ENCODE measurements at places on chromosomes 4 and X.

DNA sequence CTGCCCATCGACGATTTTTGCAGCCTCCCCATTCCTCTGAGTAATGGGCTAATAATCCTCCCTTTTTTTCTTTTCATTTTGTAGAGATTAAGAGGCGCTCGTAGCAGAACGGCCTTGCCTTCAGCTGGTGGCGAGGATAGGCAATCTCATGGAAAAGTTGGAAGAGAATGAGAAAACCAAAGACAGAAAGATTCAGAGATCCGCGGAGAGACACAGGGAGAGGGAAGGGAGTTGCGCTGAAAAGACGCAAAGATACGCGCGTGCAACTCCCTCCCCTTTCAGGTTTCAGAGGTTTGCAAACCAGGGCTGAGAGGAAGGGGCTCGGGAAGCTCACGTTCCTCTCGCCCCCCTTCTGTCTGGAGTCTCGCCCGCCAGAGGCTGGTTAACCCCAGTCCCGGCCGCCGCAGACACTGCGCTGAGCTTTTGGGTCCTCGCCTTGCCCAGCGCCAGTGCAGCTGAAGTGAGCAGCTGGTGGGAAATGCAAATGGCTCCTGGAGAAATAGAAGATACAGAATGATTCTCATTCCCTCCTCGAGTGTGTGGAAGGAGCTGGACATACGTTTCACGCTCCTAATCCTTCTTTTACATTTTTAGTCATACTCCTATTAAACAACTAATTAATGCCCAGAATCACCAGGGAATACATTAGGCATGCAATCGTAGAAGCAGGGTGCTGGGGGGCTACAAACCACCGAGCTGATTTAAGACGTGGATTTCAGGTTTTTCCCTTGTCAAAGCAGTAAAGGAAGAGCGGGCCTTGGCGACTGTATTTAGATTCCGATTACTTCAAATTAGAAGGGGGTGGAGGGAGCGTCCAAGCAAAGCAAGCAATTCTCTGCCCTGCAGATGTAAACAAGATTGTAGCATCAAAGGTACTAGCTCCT is 16.6 kb upstream of the PITX2 start:
- DNase-seq: no peak

GRCh38 chrX:22538580-22538979 is 265.9 kb downstream of the CBLL2 start:
- DNase-seq: peak; percentile 34

DNA sequence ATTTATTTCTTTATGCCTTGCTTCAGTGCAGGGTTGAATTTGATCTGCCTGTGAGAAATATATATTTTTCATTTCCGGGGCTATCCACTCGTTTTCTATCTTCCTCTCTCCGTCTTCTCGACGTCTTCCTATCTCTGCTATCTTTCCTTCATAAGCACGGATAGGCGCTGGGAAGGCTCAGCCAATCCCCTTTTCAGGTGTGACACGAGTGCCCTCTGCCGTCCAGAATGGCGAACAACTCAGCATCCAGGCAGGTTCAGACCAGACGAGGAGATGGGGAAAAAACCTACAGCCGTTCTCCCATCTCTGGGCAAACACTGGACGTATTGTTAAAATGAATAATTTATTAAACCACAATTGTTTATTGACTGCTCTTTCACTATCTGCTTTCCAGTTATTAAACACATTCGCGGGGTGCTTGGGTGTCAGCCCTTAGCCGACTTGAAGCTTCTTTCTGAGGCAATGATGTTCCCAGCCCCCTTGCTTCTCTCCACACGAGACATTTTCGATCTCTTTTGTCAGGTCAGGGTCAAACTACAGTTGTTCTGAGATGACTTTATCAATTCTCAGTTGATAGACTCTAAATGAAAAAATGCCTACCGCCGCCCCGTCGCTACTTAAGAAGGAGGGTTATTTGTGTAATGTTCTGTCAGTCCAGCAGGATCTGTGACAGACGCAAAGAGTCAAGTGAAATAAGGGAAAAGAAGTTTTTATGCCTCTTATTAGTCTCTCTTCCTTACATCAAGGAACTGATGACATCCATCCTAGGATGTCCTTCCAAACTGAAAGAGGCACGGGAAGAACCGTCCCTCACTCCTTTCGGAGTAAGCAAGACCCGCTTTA is 96.3 kb upstream of the NOCT start:
- DNase-seq: peak; percentile 80

DNA sequence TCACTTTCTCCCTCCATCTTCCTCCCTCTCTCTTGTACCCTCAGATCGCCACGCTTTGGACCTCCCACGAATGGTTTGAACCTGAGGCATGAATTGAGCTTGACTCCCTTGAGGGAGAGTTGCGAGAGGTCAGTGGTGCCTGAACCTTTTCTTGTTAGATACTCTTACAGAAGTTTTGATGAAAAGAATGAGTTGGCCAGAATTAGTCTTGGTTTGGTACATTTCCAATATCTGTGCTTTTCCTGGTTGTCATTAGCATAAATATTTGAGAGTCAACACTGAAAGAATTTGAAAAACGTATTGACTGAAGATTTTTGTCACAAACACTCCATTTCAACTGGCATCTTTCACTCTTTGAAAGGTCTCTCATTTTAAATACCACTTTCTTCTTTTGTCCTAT is 510.6 kb upstream of the DIPK2B start:
- peak; percentile 82 for DNase-seq

DNA sequence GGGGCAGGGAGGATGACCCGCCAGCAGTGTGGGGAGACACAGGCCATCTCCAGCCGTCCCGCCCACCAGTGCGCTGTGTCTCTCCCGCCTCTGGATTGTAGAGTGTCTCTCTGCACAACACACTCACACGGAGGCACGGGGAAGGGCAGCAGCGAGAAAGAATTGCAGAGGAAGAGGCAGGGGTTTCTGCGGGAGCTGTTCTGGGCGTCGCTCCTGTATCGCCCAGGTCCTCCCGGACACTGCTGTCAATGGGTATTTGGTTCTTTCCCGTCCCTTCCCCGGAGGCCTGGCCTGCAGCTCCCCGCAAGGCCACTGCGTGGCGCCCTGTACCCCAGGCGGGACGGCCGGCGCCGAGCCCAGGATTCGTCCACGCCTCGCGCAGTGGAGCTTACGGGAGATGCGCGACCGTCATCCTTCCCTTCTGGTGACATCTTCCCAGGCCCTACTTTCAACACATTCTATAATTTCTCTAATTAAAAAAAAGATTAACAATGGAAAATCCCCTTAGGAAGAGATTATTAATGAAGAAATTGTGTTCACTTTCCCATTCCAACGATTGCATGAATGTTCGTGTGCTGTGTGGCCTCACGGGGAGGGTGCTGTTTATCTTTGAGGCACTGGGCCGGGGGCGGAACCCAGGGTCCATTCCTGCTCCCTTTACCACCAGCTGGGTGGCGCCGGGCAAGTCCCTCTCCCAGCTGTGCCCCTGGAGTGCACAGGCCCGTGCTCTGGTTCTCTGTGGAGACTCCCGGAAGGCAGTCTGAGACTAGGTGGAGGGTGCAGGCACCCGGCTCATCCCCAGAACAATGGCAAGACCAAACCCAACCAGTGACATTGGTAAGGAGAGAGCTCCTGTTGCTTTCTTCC is 95.7 kb downstream of the CPZ start:
- DNase-seq: peak; percentile 43

- no peak for DNase-seq
These were observed 43.1 kb downstream of the MRPL1 start for GRCh38 chr4:77905651-77906263.

GRCh38 chr4:43496188-43496587 is 603.7 kb downstream of the GRXCR1 start:
- DNase-seq: no peak

GRCh38 chr4:109921384-109921808 is 8.7 kb downstream of the EGF start:
- DNase-seq: peak; percentile 99

DNA sequence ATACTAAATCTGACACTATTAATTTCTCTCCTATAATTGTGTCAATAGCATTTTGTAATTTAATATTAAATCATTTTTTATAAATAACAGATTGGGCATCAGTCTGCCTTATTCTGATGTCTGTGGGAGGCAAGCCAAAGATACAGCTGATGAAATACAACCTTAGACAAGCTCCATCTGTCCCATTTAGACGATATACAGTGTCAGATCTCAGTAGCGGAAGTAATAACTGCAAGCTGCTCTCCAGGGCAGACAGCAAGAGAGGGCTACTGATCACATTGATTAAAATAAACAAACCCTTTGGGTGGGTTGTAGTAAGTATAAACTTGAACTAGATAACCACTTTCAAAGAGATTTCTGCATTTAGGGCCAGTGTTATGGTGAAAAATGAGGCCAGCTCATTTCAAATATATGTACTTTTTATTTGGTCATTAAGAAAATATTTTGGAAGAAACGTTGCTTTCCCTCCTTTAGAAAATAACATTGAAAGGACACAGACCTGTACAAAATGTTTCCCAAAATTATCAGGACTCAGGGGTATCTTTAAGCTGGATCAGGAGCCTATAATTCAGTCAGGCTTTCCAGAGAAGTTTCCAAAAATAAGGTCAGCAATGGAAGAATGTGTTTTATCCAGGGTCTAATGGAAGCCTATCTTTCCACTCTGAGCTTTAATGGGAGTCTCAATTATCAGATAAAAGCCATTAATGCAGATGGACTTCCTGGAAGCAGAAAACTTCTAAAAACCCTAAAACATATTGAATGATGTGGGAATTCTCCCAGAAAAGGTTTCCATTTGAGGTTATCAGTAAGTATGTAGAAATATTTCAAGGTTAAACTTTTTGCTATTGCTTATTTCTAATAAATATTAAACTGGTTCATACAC is 1028.8 kb upstream of the IGFBP7 start:
- no peak for DNase-seq

DNA sequence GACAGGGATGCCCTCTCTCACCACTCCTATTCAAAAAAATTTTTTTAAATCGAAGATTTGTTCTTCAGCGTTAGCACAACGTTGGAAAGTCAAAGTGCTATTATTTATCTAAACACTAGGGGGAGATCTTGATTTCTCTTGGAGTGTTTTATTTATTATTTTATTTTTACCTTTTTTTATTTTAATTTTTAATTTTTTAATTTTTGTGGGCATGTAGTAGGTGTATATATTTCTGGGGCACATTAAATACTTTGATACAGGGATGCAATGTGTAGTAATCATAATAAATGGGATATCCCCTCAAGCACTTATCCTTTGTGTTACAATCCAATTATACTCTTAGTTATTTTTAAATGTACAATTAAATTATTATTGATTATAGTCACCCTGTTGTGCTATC is 37.4 kb upstream of the SLC10A4 start:
- DNase-seq: peak; percentile 22

DNA sequence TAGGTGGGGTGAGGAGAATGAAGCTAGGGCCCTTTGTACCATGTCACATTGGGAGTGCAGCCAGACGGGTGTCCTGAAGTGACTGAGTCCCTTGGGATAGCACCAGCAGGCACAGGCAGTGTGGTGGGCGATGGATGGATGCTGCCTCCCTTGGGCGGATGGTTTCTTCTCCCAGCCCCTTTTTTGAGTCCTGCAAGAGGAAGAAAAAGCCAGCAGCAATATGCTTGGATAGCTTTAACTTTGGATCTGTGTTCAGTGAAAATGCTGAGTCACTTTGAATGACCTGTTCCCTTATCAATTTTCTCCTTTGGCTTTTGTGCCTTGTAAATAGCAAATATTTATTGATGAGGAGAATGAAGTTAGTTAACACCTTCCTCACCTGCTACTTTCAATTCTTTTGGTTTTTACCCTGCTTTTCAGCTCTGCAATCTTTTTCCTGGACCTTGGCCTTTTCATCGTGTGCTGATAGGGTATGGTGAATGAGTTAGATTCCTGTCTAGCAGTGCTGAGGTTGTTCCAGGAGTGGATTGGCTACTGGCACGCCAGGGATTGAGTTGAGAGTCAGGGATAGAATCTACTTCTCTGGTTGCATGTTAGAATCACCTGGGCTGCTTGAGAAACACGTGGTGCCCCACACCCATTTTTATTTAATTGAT is 10.2 kb downstream of the DCUN1D4 start:
- DNase-seq: peak; percentile 30

- DNase-seq: no peak
These were observed 99.4 kb upstream of the MAB21L2 start for GRCh38 chr4:150482581-150482980.

DNA sequence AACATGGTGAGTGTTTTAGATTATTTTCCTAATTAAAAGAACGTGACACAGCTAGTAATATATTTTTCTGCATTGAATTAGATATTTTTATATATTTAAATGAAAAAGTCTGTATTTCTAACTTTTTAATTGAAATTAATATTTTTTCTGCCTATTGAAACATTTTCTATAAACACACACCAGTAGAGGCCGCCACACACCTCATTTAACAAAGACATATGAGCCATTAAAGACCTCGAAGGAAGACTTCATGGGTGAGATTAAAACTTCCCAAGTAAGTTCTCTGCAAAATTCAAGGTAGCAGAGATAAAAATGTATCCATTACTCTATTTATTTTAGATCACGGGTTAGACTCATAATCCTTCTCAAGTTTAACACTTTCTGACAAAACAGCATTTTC is 8.3 kb downstream of the SLITRK2 start:
- peak; percentile 33 for DNase-seq

- no peak for DNase-seq
These were observed 23.6 kb upstream of the GRSF1 start for GRCh38 chr4:70863099-70863790.

GRCh38 chrX:39877905-39878304 is 219.9 kb downstream of the BCOR start:
- DNase-seq: no peak

GRCh38 chr4:80540349-80540748 is 204.8 kb downstream of the CFAP299 start:
- no peak for DNase-seq

Data from kidney tubule cell (primary cell).